Activated CD4-positive, alpha-beta T cell treated with anti-CD3 and anti-CD28 coated beads, Interleukin-2, amount 10 ng/mL, durations not matched to agents 7 days and 5 days (primary cell): ENCODE measurements at places on chromosomes 4 and X.

GRCh38 chr4:140861359-140862176, 105.4 kb upstream of the TBC1D9 start:
- DNase-seq: peak; percentile 70

DNA sequence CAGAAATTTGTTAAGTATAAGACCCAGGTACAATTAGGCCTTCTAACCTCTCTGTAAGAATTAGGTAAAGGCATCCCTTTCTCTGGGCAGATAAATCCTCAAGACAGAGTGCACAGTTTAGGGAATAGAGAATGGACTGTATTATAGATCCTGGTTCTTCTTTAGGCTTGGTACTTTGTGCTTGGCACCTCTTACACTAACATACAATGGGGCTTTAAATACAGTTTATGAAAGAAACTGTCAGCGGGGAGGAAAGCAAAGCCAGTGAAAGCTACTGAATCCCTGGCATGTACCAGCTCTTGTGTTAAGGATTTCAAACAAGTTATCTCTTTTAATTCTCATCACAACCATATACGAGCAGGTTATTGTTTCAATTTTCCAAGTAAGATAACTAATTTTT, 1350.0 kb downstream of the ADGRL3 start:
- no peak for DNase-seq

DNA sequence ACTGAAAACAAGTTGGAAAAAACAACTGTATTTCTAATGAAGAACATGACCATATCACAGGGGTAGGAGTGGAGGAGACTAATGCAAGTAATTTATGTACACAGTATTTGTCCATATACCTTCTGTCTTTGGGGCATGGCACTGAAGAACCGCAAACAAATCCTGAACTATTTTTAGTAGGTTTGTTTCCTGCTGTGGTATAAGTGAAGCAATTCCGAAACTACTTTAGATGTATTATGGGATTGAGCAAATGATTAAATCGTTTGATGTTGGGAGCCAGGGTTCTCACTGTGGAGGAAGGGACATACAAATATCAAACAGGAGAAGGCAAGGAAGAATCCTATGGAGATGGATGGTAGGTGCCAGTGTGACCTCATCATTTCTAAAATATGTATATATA, 18.9 kb upstream of the SH3KBP1 start:
- no peak for DNase-seq

DNA sequence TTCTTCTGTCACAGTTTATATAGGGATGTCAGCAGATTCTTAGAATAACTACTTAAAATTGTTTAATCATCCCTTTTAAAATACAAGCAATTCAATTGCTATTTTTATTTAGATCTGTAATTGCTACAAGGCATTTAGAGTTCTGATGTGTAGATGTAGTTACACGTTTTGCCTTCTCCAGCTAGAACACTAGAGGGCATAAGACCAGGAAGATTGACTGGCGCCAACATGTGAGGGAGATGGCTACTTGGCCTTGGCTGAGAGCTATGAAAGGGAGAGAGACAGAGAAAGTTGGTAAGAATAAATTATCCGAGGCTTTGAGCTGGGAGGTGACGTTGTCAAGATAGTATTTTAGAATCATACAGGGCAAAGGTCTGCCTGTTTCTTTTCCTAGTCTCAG, 563.7 kb upstream of the PRKX start:
- DNase-seq: no peak

- DNase-seq: no peak
These were observed 64.0 kb downstream of the ELOVL6 start for GRCh38 chr4:110134269-110134869.

GRCh38 chrX:142233400-142233799, 28.3 kb upstream of the MAGEC2 start:
- DNase-seq: no peak

- DNase-seq: no peak
These were observed 144.9 kb downstream of the ENOX2 start for GRCh38 chrX:130758072-130758471.

DNA sequence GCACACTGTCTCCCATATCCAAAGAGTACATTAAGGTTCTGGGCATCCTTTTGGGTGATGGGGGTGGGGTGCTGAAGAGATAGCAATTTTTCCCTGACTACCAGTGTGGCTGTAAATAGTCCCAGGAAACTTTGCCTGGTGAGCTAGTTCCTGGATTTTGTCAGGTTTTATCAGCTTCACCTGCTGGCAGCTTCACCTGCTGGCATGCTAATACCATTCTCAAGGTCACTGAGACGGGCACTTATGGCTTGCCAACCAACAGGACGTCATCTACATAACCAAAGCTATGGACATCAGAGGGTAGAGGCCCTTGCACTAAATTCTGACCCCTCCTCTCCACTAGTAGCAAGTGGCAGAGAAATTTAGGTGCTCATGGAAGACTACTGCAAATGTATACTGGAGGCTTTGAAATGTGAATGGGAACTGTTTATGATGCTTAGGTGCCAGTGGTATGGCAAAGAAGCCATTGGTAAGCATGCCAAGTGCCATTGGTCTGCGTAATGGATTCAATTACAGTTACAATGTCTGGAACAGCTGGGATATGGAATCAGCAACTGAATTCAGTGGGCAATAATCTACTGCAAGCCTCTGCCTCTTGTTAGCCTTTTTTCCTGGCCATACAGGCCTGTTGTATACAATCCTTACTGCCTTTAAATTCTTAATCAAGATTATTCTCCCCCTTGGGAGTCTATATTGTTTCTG, 71.6 kb upstream of the SH3RF1 start:
- DNase-seq: no peak

DNA sequence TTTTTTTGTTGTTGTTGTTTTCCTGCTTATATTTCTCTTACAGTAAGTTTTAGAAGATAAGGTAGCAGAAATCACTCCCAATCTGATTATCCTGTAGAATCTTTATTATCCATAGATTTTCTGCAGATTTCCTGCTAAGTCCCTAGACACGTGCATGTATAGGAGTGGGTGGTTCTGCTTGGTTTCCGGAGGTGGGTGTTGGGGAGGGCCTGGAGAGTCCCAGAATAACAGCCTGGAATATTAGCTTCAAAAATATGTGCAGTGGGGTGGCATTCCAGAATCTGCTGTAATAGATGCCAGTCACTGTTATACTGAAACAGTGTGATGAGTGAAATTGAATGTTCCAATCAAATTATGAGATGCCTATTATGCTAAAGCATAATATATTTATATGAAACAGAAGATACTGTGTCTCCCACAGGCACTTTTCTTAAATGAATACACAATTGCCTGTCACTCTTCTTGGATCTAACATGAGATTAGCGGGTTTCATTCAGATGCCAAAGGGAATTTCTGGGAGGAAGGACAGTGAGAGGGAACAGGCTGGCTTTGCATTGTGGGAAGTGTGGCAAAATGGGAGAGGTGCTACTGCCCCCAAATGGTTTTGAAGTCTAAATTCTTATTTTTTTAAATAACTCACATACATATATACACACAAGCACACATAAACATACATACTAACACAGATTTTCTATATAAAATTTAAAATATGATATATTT, 37.6 kb downstream of the C4orf50 start:
- no peak for DNase-seq

GRCh38 chr4:122104184-122104583, 47.9 kb upstream of the BLTP1 start:
- DNase-seq: no peak

DNA sequence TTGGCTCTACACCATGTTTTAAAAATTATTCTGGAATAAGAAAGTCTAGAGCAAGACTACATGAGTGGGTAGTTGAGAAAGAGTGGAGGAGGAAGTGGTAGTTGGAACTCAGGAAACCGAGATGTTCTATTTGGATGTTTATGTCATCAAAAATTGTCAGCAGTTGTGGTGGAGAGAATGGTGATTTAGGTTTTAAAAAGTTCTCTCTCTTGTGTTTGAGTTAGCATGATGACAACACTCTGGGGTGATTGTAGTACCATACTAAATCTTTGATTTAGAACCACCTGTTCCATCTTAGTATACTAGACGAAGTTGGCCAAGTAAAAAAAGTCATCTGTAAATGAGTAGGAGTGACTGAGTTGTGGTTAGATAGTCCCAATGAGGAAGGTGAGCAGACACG, 40.7 kb downstream of the KLHL2 start:
- no peak for DNase-seq

DNA sequence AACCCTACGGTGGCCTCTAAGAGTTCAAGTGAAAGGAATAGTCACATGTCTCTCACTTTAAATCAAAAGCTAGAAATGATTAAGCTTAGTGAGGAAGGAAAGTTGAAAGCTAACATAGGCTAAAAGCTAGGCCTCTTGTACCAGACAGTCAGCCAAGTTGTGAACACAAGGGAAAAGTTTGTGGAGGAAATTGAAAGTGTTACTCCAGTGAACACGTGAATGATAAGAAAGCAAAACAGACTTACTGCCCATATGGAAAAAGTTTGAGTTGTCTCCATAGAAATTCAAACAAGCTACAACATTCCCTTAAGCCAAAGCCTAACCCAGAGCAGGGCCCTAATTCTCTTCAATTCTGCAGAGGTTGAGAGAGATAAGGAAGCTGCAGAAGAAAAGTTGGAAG, 51.5 kb upstream of the RAB9B start:
- no peak for DNase-seq

GRCh38 chrX:133674726-133675470, 259.6 kb upstream of the GPC4 start:
- no peak for DNase-seq

GRCh38 chrX:118795528-118796280, 27.9 kb upstream of the ZCCHC12 start:
- DNase-seq: no peak

DNA sequence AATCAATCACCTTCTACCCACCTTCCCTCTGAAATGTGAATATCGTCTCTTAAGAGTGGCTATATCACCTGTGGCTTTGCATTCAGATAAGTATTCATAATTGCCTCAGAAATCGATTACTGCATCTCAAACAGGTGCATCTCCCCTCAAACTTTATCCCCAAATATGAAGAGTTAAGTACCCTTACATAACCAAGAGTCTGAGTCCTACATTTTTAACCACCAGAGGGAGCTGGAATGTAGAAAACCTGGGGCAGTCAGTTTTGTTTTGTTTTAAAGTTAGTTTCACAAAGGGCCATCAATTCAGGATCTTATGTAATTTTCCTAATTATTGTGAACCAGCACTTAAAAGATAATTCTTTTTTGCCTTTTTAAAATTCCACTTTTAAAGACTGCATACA, 5.7 kb downstream of the TCEANC start:
- DNase-seq: peak; percentile 38

GRCh38 chr4:8315435-8316250, 46.1 kb downstream of the HTRA3 start:
- DNase-seq: no peak

DNA sequence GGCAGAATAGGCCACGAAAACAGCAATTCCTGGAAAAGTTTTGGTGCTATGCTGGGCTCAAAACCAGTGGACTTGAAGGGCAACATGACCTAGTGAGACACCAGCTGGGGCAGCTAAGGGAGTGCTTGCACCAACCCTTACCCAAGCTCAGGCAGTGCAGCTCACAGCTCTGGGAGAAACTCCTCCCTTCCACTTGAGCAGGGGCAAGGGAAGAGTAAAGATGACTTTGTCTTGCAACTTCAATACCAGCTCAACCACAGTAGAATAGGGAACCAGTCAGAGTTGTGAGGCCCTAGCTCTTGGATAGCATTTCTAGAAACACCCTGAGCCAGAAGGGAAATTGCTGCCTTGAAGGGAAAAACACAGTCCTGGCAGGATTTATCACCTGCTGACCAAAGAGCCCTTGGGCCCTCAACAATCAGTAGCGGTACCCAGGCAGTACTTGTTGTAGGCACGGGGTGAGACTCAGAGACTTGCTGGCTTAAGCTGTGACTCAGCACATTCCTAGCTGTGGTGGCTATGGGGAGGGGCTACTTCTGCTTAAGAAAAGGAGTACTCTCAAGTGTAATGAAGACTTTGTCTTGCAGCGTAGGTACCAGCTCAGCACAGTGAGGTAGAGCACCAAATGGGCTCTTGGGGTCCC, 19.7 kb upstream of the ABCG2 start:
- DNase-seq: no peak

DNA sequence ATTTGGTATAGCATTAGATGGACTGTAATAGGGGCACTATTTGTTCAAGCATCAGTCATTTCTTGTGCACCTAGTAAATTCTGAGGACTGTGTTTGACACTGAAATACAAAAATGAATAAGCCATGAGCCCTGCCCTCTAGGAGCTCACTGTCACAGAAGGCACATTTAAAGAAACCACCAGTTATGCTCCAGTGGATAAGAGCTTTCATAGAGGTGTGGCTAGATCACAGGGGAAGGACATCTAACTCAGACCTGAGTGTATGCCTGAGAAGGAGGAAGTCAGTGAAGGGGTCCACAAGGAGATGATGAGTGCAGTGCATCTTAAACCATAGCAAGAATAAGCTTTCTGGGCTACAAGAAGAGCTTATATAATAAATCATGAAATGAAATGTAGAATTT, 40.1 kb downstream of the BTC start:
- no peak for DNase-seq

GRCh38 chr4:122047456-122048425, 95.9 kb upstream of the TRPC3 start:
- no peak for DNase-seq

- no peak for DNase-seq
These were observed 57.9 kb upstream of the PAGE1 start for GRCh38 chrX:49753691-49754090.

DNA sequence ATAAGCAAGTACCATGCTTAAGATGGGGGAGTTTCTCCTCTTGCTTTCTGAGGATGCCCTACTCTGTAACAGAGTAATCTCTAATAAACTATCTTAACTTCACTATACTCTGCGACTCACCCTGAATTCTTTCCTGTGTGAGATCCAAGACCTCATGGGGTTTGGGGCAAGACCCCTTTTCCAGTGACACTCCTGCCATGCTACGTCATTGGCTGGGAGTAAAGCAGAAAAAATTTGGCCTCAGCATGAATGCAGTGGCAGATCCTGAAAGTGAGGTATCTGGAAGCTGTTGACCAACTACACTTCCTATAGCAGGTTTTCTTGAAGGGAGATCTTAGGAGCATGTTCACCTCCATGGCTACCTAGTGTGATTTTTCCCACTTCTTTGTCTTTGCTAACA, 109.1 kb upstream of the MED14 start:
- no peak for DNase-seq

DNA sequence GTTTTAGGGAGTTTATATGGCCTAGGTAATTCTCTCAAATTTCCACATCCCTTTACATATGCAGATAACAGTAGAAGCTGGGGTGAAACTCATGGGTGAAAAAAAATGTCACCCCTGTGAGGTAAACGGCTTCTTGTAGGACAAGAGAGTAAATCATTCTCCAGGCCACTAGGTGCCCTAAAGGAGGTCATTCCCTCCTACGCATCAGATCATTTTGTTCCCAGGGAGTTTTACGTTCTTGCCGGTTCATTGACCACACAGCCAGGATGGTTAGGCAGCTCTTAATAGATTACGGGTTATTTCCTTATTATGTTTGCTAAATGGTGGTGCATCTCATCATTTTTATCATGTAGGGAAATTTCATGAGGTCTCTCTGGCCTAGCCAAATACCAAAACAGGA, 225.8 kb upstream of the NOCT start:
- DNase-seq: no peak

DNA sequence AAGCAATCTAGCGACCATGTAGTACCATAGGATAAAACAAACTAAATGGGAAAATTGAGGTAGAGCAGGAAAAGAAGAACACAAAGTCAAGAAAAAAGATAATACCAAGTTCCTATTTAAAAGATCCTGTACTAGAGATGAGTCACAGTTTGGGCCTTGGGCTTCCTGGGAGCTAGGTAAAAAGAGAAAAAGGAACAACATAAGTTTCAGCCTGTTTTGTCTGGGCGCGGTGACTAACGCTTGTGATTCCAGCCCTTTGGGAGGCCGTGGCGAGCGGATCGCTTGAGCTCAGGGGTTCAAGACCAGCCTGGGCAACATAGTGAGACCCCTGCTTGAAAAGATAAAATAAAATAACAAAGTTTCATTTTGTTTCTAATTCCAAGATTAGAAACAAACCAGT, 14.0 kb upstream of the TMEM156 start:
- no peak for DNase-seq
